Fibroblast of pulmonary artery (primary cell): ENCODE measurements at places on chromosomes 1 and 21.

DNA sequence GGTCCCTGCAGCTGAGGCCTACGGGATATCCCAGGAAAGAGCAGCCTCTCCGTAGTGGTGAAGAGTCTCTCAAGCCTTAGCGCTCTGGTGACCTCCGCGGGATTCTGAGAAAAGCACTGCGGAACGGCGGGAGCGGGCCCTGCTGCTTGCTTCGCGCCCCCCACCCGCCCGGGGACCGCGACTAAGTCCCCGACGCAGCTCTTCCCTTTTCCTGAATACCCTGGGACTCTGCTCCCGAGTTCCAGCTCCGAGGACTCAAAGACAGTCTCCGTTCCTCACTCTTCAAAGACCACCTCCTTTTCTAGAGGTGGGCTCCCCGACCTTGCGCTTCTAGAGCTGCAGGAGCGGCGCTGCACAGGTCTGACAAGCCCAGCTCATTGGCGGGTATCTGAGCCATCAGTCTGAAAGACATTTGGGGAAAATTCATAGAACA lies 3.6 kb upstream of the PRRX1 start:
- no peak for DNase-seq

DNA sequence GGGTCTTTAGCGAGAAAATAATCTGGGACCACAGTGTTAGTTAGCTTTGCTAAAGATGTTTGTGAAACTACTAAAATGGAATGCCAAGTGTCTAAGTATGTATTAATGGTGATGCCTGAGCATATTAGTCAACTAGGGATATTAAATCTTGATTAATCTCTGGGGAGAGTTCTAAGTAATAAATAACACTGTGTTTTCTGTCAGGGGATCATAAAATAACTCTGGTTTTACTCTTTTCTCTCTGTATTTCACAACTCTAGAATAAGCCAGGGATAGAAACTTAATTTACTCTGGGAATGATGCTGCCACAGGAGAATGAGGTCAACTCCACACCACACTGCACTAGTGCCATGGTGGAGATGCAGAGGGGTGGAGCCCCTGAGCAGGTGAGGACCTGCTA lies 399.2 kb downstream of the PTBP2 start:
- no peak for DNase-seq

DNA sequence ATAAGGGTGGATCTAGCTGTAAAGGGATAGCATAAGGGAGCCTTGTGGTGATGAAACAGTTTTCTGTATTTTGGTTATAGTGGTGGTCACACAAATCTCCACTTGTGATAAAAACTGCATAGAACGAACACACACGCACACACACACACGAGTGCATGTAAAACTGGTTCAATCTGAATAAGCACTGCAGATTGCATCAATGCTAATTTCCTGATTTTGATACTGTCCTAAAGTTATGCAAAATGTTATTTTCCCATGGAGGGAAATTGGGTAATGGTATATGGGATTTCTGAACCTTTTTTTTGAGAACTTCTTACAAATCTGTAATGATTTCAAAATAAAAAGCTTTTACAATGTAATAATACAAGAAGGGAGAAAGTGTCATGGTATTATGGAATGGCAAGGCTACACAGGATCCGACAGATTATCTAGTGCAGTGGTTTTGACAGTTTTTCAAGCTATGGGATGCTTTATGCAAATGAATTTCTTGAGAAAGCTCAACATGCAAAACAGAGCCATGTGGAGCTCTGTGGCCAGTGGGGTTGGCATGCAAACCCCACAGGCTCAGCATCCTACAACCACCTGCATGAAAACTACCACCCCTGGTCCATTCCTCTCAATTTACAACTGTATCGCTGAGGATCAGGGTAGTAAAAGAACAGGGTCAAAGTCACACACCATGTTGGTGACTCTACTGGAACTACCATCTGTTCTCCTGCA lies 18.8 kb downstream of the SLC41A1 start:
- DNase-seq, result no peak

GRCh38 chr1:241457421-241457820 lies 62.1 kb downstream of the FH start:
- DNase-seq, result no peak

DNA sequence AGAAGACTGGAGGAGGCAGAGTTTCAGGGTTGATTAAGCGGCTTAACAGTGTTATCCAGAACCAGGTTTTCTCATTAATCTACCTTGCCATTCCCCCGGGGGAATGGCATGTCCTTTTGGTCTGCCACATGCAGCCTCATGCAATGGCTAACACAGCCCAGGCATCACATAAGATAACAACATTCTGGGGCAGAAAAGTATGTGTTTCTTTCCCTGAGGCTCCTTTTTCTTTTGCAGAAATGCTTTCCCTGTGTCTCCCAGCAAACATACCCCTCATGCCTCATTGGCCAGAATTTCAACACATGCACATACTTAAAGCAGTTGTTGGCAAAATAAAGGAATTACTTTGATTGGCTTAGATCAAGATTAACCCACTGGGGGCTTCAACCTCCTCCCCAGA lies 98.6 kb downstream of the OMA1 start:
- DNase-seq, result no peak

GRCh38 chr21:23217597-23217996 lies 2219.4 kb downstream of the NCAM2 start:
- DNase-seq, result no peak

DNA sequence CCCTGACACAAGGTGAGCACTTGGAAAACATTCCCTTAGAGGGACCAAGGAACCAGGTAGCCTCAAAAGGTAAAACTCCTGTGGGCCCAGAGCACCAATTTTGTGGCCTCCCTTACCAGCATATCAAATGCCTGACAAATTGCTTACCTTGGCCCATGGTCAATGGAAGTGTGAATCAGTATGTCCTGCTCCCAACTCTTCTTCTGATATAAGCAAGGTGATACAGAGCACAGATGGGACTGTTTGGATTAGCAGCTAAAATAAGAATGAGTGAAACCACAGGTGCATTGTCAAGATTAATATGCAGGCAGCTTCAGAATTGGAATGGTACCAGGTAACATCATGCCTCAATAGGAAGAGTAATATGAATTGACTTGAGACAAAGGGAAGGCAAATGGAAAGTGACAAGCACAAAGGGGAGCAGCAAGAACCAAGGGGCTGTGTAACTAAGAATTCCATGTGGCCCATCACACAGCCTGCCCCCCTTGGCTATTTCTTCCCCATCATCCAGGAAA lies 156.8 kb upstream of the KCND3 start:
- DNase-seq, result no peak

DNA sequence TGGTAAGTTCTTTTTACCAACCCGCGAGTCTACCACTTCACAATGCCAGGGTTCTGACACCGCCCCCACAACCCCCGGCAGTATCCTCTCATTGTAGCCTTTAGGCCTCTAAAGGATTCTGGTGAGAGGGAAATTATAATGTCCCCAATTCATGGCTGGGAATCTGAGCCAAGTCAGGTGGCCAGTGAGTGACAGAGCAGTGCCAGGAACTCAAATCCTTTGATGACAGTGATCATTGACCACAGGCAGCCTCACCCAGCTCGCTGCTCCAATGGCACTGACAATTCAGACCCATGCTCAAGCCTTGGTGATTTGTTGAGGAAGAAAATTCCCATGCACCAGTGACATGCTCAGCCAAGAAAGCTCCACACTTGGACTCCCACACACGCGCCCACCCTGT lies 63.4 kb upstream of the CSF1 start:
- no peak for DNase-seq

GRCh38 chr1:15433471-15433870 lies 4.8 kb upstream of the CTRC start:
- no peak for DNase-seq

- peak; percentile 76 for DNase-seq
These were observed 6.3 kb downstream of the ASPM start for GRCh38 chr1:197140121-197140520.

DNA sequence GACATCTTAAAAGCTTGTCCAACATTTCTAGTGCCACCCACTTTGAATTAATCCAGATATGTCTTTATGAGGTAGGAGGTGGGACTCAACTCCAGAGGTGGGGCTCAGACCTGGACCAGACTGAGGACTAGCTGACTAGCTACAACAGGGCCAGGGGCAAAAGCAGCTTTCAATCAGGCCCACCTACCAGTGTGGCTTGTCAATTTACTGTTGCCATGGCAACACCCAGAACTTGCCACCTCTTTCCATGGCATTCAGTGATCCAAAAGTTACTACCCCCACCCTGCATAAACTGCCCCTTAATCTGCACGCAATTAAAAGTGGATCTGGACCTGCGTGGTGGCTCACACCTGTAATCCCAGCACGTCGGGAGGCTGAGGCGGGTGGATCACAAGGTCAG lies 113.2 kb upstream of the KAZN start:
- no peak for DNase-seq

DNA sequence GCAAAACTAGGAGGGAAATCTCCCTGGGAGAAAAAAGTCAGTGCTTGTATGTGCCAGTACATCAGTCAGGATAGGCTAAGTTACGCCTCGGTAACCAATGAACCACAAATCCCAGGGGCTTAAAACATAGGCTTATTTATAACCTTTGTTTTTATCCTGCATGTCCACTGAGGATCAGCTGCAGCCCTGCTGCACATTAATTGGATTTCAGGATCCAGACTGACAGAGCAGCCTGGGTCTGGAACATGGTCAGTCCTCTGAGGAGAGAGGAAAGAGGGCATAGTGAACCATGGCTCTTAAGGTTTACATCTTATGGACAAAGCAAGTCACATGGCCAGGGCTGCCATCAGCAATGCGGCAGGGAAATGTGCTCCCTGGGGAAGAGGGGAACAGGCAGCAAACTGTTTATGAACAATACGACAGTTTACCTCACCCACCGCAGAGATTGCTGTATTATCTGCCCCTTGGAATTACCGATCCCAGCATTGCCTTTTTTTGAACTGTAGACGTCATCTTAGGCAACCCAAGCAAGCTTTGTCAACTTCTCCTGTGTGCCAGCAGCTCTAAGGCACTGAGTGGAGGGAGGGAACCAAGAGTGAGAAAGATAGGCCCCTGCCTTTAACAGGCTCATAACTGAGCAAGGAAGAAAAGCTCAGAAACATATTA lies 9.1 kb upstream of the SPRR4 start:
- DNase-seq, result no peak

DNA sequence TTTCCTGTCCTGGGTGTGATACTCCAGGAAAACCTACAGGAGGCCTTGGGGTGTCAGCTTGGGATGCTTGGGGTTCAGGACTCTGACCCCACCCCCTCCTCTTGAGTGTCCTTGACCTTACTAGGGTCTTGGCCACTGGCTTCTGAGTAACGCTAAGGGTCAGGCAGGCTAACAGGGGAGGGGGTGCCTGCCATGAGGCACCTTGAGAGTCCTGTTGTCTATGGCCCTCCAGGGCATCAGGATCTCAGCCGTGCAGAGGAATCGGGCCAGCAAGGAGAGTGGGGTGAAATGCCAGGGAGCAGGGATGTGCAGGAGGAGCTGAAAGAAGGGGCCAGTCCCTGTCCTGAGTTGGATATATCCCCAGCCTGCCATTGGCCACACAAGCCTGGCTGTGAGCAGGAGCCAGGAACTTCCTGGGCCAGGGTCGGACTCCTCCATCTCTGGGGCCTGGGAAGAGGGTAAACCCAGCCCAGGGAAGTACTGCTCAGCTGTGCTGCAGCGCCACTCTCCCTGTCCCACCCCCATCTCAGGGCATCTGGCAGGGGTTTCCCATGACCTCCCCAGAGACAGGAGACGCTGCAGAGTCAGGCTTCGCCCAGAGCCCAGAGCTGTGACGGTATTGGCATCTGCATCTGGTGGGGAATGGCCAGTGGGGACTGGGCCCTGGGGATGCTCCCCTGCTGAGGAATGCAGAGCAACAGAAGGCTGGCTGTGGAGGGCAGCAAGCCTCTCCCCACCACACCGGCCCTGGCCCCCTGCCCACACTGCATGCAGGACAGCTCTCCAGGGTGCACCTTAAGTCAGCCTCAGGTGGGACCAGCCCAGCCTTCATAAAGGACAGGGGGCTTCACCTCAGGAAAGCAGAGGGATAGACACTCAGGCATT lies 6.3 kb downstream of the KIF21B start:
- no peak for DNase-seq

DNA sequence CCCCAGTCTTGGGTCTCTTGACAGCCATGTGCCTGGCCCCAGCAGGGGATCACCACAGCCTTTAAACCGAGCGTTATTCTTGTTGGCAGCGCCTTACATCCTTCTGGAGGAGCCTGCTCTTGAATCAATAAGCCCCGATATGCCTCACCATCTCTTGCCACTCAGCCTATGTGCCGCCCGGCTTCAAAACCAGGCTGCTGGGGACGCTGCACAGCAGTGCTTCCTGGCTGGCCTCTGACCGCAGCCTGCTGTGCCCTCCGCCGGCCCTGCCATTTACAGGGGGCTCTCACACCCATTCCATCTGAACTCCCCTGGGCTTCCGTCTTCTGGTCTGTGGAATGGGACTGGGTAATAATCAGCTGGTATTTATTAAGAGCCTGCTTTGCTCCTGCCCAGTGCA lies 3.0 kb upstream of the PEX10 start:
- no peak for DNase-seq

GRCh38 chr21:43858806-43859648 lies 6.0 kb upstream of the AGPAT3 start:
- no peak for DNase-seq

DNA sequence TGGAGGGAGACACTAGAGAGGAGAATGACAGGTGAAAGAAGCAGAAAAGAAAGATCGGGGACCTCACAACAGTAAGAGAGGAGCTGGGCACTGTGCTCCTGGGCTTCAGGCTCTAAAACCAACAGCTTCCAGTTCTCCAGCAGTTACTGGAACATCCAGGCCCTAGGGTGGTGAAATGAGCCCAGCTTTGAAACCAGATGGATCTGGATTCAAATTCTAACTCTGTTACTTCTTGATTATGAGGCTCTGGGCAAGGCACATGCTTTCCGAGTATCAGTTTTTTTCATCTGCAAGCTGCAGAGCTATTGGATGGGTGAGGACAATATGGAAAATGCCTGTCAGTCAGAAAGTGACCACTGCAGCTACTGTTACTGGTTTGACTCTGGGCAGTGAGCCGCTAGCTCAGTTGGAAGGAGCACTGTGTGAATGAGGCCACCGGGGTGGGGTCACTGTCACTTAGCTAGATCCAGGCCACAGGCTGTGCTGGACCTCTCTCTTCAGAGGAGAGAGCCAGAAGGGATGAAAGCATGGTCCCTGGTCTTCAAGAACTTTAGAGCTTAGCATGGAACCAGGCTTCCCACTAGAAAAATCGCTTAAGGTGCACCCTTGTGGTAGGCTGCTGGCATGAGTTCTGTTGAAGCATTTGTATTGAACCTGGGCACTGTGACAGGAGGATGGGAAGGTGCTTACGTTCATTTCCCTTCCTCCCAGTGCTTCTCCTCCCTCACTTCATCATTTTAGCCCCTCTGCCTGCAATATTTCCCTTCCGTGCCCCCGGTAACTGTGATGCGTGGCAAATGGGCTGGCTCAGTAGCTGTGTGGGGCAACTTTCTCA lies 12.2 kb downstream of the PLEKHO1 start:
- peak; percentile 65 for DNase-seq

GRCh38 chr1:42908046-42908445 lies 50.6 kb downstream of the SLC2A1 start:
- DNase-seq, result no peak
